ENCODE measurements at places on chromosomes 5 and 9. TPM values are rescaled to one million over a fixed set of nuclear protein-coding genes. Genes with fewer than 3 reads are reported as not detected.

GRCh38 chr5:149886692-149887470 lies 57.7 kb downstream of the PDE6A start:
- no peak for DNase-seq
- H3K27me3 ChIP-seq, result no peaks in the 10 kb centered on the region
- no peak overlapping the region for H3K4me3 ChIP-seq
- no peaks in the 10 kb centered on the region for H3K36me3 ChIP-seq

GRCh38 chr9:109355564-109356297 lies 34.9 kb upstream of the EPB41L4B start:
- no peaks in the 10 kb centered on the region for H3K4me1 ChIP-seq
- DNase-seq, result no peak
- H3K36me3 ChIP-seq, result no peaks in the 10 kb centered on the region

- DNase-seq, result no peak
- no peaks in the 10 kb centered on the region for H3K4me1 ChIP-seq
Measured at GRCh38 chr9:98783518-98784226, 12.7 kb downstream of the ANKS6 start.

- no peaks in the 10 kb centered on the region for H3K36me3 ChIP-seq
- H3K4me1 ChIP-seq, result no peaks in the 10 kb centered on the region
- no peak overlapping the region for H3K4me3 ChIP-seq
- no peak overlapping the region for H3K27ac ChIP-seq
Measured at GRCh38 chr5:64100203-64100602, 65.4 kb upstream of the RNF180 start.

DNA sequence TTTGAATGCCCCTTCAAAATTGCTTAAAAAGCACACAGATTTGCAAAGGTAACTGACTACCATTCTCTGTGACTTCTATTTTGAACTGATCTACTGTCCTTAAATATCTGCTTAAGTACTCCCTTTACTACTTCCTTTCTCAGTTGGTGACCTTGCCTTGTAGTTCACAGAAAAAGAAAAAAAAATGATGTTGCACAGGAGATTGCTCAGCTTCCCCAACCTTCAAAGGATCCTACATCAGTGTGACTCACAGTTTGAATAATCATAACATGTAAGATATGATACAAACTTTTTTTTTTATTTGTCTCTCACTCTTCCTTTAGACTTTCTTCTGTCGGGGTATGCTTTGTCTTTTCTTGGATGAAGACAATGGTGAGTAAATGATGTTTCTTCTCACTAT lies 1029.6 kb downstream of the CDH12 start:
- no peaks in the 10 kb centered on the region for H3K4me1 ChIP-seq
- H3K36me3 ChIP-seq, result no peaks in the 10 kb centered on the region
- no peak for DNase-seq
- no peaks in the 10 kb centered on the region for H3K27me3 ChIP-seq
- H3K4me3 ChIP-seq, result no peak overlapping the region

GRCh38 chr5:77971776-77972468 lies 195.8 kb upstream of the TBCA start:
- no peaks in the 10 kb centered on the region for H3K36me3 ChIP-seq
- DNase-seq, result no peak
- peaks cover 13% of the 10 kb centered on the region for H3K4me1 ChIP-seq
- no peak overlapping the region for H3K4me3 ChIP-seq
- H3K27me3 ChIP-seq, result peaks cover 38% of the 10 kb centered on the region

Gene DMGDH
- total RNA-seq, result 2.9 TPM

Gene CANX
- 260 TPM for total RNA-seq

Gene PKD2L2
- not detected for total RNA-seq
